Purkinje cell (primary cell): ENCODE measurements at places on chromosomes 12 and 14. TPM values are rescaled to one million over a fixed set of nuclear protein-coding genes. Genes with fewer than 3 reads are reported as not detected.

The ADGRD1 gene
- polyA plus RNA-seq = 12.0 and 15.4 TPM in 2 replicates

The CMTM5 gene
- polyA plus RNA-seq = not detected in 2 replicates

The GLIPR1L1 gene
- polyA plus RNA-seq = 3.4 and 4.4 TPM in 2 replicates

The NDUFA9 gene
- polyA plus RNA-seq = 438 and 533 TPM in 2 replicates

The KLRD1 gene
- polyA plus RNA-seq = 0.09 and 0.32 TPM in 2 replicates

The CLEC9A gene
- polyA plus RNA-seq = not detected in 2 replicates

The SMAGP gene
- 1.5 TPM in 1 of 2 replicates, not detected in the other for polyA plus RNA-seq

The CRIP1 gene
- 2.9 TPM in 1 of 2 replicates, not detected in the other for polyA plus RNA-seq

The SERPINA10 gene
- polyA plus RNA-seq = 0.84 and 1.7 TPM in 2 replicates

The PLA2G1B gene
- polyA plus RNA-seq = not detected in 2 replicates

The HNF1A gene
- not detected in 2 replicates for polyA plus RNA-seq

The TTC7B gene
- polyA plus RNA-seq = 14.3 and 17.0 TPM in 2 replicates

The PRB4 gene
- polyA plus RNA-seq = not detected in 2 replicates

The CLEC4C gene
- polyA plus RNA-seq = not detected in 2 replicates

The KLRF1 gene
- not detected in 2 replicates for polyA plus RNA-seq

The PTGER2 gene
- polyA plus RNA-seq = not detected in 2 replicates

The SLC4A8 gene
- polyA plus RNA-seq = 41.2 and 41.7 TPM in 2 replicates

The ART4 gene
- polyA plus RNA-seq = not detected in 2 replicates

The GPR132 gene
- 0.20 and 0.22 TPM in 2 replicates for polyA plus RNA-seq
